Iris pigment epithelial cell (primary cell): ENCODE measurements at places on chromosomes 13 and 19.

GRCh38 chr19:2548966-2549365 lies 73.0 kb downstream of the GADD45B start:
- no peak for DNase-seq

DNA sequence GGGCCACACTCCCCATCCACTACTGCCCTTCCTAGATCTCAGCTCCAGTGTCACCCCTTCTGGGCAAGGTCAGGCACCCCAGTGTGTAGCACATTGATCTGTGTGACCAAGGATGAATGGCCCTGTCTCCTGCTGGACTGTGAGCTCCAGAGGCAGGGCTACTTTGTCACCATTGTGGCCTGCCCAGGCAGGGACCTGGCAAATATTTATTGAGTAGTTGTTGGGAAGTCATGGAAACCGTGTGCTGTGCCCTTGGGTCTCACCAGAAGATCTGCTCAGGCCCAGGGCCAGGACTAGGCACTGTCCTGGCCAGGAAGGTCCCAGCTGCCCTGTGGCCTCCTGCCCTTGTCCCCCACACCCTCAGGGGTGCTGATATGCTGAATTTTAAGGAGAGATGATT lies 10.5 kb downstream of the NACC1 start:
- DNase-seq = no peak

DNA sequence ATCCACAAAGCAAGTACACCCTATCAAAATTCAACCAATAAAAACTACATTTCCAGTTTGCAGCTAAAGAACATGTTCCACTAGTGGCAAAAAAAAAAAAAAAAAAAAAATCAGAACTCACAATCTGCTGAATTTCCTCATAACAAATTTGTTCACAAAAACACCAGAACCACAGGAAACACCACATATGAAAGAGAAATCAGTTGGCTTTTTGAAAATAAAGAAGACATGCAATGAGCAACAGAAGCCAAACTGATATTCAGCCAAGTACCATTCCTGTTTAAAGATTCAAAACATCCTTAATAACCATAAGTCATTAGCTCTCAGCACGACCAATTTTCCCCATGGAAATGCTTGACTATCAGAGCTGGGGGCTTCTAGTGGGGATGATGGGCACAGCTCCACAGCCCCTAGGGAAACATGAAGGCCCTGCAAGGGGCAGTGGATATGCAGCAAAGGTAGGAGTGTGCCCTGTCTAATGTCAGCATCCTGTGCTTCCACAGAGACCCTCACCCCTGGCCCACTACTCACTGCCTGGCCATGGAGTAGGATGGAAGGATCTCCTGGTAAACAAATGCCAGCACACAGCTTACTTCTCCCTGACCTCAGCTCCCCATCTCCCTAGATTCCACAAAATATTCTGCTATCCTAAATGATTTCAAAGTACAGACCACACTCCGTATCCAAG lies 74.0 kb upstream of the DOCK9 start:
- no peak for DNase-seq

GRCh38 chr13:112748947-112749735 lies 59.3 kb downstream of the ATP11A start:
- no peak for DNase-seq

DNA sequence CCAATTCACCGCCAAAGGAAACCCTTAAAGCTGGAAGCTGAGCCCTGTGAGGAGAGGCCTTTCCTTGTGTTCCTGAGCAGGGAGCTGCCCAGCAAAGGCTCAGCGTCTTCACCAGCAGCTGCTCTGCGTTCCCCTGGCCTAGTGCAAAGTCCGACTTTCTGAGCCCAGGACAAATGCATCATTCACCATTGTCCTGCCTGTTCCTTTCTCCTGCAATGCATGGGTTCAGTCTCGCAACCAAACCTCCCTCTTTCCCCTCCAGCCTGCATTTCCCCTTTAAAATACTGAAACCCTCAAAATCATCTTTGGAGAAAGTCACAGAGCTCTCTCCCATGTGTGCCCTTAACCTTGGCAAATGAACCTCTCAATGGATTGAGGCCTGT lies 12.9 kb upstream of the TMEM255B start:
- DNase-seq = no peak

DNA sequence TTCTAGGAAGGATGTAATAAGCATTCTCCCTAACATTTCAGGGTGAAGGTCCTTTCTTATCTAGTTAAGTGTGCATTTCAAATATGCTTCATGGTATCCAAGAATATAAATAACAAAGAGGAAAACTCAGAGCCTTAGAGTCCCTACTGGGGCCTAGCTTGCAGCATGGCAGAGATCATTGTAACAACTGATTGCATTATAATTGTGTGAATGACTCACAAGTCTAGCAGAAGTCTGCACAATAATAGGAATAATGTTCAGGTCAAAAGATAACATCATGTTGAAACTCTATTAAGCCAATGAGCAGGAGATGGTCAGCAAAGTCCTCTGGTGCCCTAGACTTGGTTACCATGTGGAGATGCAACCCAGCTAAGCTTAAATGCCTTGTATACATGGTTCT lies 3.4 kb downstream of the POSTN start:
- peak; percentile 76 for DNase-seq

- peak; percentile 20 for DNase-seq
Measured at GRCh38 chr19:39568604-39569003, 28.6 kb upstream of the EID2 start.

DNA sequence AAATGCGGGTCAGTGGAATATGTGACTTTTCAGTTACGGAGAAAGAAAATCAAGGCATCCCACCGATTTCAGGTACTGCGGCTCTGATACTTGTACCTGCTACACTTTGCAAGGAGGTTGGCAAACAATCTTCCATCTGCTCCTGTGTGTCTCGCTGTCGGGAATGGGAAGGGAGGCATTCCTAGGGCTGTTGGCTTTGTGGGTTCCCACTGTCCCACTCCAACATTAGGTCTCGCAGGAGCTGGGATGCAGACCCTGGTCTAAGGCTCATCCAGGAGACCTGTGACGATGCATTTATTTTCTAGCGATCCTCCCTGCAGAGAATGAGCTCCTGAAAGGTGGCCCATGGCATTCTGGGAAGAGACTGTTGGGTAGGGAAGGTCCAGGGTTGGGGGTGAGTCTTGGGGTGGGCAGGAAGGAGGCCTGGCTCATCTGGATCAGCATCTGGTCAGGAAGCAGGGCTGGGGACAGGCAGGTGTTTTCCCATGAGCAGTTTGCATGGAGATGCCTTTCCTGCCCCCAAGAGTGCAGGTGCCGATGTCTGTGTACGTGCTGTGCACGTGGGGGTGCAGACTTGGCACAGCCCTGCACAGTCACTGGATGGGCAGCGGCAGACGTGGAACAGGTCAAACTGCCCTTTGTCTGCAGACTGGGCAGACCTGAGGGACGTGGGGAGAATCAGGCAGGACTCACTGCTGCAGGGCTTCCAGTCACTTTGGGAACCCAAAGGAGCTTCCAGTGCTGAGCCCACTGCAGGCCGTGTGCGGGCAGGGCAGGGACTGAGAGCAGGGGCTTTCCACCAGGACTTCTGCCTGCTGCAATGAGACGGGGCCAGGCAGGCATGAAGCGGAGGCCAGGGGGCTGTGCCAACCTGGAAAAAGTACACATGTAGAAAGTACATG lies 152.4 kb downstream of the TEX29 start:
- no peak for DNase-seq
